Mammary epithelial cell (primary cell): ENCODE measurements at places on chromosomes 2 and 18. TPM values are rescaled to one million over a fixed set of nuclear protein-coding genes. Genes with fewer than 3 reads are reported as not detected.
A peak's percentile ranks its signal among the peaks of the same experiment; 100 is the strongest.

The SLC14A1 gene
- polyA plus RNA-seq: 0.05 TPM

DNA sequence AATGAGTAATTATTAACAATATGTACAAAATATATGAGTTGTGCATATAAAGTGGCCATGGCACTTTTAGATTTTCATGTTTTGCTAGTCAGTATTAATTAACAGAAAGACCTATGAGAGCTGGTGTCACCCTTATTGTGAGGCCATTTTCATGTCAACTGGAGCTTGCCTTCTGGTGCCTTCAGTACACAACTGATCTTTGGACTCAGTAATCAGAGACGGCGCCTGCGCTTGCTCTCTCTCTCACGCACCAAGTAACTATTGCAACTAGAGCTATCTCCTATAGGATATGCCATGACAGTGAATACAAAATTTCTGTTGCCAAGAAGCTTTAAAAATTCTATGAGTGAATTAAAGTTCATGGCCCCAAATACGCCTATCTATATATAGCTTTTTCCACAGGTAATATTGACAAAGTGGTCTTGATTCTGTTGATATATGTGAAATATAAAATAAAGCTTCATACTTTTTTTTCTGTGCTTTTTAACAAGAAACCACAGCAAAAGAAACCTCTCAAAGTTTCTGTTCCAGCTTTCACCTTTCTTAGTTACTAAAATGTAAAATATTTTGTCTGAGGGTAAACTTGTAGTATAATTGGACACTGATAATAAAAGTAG, 2.9 kb downstream of the SERTAD2 start:
- no peak for DNase-seq

GRCh38 chr2:38074764-38075506, 1.0 kb downstream of the CYP1B1 start:
- DNase-seq: no peak

- peak; percentile 78 for DNase-seq
Observed at GRCh38 chr2:172437419-172438341, 10.3 kb downstream of the ITGA6 start.

DNA sequence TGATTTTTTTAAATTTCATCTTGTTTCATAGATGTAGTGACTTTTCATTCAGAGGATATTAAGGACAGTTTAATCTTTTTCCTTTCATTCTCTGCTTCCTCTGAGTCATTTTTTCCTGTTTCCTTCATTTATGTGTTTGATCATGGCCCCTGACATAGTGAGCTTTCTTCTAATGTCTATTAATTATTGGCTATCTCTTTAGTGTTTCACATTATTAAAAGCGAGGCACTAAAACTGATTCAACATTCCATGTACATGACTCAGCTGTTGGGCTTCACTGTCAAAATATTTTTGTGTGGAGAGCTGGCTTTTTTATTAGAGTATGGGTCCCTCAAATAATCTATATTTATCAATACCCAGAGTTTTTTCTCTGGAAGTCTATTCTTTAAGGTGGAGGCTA, 125.8 kb downstream of the THSD7B start:
- DNase-seq: no peak
